ENCODE measurements at places on chromosomes 1 and 21.

DNA sequence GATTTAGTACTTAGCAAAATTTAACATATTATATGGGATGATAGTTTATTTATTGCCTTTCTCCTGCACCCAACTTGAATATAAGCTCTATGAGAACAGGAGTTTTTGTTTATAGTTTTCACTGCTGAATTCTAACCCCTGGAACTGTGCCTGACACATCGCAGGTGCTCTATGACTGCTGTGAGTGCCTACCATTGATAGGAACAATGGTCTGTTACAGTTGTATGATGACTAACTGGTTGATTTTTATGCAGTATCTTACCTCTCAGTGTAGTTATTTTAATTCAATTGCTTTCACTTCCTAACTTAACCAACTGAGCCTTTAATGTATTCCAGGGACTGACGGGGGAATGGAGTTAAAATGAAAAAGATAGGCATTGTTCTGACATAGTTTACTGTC, 336.0 kb downstream of the ST6GALNAC3 start:
- no peak for DNase-seq

DNA sequence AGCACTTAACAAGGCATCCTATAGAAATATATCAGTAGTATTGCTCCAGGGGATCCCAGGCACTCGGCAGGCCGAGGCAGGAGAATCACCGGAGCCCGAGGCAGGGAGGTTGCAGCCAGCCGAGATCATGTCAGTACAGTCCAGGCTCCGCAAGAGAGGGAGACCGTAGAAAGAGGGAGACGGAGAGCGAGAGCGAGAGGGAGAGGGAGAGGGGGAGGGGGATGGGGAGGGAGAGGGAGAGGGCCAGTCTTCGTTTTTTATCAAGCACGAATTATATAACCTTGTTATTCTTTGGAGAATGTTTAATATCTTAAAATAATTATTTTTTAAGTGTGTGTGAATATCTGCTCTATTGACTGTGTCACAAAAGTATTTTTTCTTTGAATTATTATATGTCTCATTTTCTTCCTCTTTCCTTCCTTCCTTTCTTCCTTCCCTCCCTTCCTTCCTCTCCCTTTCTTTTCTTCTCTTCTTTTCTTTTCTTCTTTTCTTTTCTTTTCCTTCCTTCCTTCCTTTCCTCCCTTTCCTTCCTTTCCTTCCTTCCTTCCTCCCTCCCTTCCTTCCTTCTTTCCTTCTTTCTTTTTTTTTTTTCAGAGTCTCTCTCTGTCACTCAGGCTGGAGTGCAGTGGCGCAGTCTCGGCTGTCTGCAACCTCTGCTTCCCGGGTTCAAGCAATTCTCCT, 233.7 kb downstream of the SRGAP2C start:
- DNase-seq: no peak

GRCh38 chr1:160549665-160550006, 26.6 kb upstream of the SLAMF6 start:
- no peak for DNase-seq

- DNase-seq: no peak
Observed at GRCh38 chr1:44328671-44329416, 26.2 kb downstream of the ERI3 start.

- DNase-seq: peak; percentile 43
Observed at GRCh38 chr1:52640697-52641096, 7.7 kb downstream of the SHISAL2A start.

DNA sequence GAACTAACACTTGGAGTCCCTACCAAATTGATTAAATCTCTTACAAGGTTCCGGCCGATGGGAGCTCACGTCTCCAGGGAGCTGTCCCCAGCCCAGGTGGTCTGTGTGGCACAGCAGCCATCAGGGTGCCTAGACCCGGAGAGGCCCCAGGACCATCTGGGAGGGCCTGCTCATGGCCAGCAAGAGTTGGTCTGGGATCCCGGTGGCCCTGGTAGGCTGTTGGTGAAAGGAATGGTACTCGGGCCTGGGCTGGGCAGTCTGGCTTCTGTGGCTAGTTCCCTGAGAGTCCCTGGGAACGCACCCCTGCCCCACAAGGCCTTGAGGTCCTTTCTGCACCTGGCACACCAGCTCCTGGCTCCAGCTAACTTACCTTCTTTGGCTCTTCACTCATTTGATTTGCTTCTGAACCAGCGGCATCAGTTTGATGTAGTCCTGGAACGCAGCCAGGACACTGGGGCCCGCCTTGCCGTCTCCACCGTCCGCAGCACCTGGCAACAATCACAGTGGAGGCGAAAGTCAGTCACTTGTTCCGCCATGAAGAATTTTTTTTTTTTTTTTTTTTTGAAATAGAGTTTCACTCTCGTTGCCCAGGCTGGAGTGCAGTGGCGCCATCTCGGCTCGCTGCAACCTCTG, 62.5 kb downstream of the SCCPDH start:
- no peak for DNase-seq

- no peak for DNase-seq
Observed at GRCh38 chr1:72278461-72278860, 3.9 kb downstream of the NEGR1 start.

- no peak for DNase-seq
Observed at GRCh38 chr1:21046132-21046531, 130.6 kb downstream of the EIF4G3 start.

GRCh38 chr1:26848941-26849774, 13.8 kb upstream of the SFN start:
- DNase-seq: no peak

DNA sequence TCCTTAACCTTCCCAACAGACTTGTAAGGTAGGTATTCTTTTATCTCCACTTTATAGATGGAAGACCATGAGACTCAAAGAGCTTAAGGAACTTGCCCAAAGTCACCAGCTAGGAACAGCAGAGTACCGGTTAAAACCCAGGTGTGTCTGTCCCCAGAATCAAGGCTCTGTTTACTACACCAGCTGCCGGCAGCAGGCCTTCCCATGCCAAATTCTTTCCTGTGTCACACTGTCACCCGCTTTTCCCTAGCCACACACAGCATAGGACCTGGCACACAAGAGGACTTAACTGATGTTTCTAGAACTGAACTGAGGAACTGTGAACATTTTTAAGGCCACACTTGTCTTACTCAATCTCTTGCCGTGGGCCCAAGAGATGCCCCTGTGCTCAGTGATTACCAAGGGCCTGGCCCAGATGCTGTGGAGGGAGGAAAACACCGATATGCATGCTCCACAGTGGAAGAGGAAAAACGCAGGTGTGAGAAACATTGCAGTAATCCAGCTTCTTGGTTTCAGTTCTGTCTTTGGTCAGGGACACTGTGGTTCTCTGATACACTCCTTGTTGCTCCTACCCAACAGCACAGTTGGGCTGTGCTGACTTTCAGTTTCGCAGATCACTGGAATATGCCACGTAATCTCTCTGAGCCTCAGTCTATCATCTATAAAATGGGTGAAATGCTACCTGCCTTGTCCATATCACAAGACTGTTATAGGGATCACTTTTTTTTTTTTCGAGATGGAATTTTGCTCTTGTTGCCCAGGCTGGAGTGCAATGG, 13.9 kb upstream of the LY9 start:
- DNase-seq: no peak

DNA sequence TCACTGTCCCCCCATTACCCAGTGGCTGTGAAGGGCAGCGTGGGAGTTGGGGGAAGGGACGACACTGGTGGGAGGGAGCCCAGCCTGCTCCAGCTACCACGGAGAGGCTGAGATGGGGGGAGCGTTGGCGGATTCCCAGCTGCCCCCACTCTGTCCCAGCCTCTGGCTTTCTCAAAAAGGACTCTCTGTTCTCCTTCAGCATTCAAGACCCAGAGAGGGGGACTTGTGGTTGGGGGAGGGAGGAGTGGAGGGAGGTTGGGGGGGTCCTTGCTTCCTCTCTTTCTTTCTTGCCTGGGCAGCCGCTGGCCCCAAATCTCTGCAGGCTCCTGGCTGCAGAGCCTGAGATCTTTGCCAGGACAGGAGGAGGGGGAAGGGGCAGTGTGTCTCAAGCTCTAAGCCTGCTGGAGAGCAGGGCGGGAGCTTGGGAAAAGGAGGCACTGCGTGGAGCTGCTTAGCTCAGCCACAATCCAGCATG, 2.2 kb downstream of the ATP1A2 start:
- no peak for DNase-seq

DNA sequence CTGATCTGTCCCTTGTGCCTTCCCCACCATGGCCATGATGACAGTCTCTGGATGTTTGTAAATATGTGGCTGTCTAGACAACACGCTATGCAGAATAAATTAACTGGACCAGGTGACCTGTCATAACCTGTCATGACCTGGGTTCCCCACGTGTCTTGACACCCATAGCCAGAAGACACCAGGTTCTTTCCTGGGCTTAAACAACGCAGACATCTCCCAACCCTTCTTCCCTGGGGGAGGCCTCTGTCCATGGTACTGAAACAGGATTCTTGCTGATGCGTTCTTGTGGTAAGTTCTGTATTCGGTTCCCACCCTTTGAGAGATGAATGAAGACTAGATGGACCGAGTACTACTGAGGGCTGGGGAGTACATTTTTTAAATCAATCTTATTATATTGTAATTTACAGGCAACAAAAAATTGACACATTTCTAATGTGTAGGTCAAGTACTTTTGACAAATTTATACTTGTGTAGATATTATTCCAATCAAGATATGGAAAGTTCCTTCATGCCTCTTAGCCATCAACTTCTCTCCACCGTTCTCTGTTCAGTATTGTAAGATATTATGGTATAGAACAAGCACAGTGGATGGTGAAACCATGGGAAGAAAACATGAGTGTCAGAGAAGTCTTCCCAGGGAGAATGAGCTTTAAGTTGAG, 738.8 kb downstream of the PTPRU start:
- DNase-seq: peak; percentile 50

DNA sequence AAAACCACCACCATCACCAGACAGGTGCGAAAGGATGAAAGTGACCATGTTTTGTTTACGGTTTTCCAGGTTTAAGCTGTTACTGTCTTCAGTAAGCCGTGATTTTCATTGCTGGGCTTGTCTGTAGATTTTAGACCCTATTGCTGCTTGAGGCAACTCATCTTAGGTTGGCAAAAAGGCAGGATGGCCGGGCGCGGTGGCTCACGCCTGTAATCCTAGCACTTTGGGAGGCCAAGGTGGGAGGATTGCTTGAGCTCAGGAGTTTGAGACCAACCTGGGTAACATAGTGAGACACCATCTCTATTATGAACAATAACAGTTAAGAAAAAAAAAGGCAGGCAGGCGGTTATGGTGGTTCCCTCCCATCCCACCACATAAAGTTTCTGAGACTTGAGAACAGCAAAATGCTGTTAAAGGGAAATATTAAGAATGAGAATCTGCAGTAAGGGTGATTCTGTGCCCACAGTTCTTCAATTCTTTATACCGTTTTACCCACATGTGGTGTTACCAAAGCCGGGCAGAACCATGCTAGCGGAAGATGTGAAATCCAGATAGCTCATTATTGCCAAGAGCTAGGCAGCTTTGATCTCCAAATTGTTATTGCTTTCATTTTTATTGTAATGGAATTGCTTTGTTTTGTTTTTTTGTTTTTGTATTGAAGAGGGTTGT, 34.5 kb upstream of the TDRD10 start:
- no peak for DNase-seq

DNA sequence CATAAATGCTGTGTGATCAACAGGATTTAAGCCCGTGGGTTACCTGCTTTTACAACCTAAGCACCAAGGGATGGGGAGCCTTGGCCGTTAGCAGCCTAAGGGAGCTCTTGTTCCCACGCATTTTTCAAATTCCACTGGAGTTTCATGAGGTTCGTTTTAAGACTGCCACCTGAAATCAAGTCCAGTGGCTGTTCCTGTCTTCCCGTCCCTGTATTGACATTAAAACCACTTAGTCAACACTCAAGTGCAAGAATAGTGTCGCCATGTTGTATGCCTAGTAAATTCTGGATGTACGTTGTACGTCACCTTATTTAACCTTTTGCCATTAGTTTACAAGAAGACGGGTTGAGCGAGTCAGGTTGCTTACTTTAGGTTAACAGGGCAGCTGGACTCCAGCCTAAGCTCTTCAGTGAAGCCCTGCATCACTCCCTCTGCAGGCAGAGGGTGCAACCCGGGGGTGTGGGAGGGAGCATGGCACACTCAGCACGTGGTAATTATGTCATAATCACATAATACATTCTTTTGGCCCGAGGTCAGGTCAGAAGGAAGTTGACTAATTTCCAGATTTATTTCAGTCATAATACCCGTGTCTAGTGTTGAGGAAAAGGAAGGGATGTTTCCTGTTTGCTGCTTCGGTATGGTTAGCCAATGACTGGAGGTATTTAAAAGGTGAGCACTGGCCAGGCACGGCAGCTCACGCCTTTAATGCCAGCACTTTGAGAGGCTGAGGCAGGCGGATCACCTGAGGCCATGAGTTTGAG, 42.5 kb downstream of the CNST start:
- peak; percentile 67 for DNase-seq

GRCh38 chr1:101407505-101408211, 170.8 kb downstream of the S1PR1 start:
- no peak for DNase-seq

DNA sequence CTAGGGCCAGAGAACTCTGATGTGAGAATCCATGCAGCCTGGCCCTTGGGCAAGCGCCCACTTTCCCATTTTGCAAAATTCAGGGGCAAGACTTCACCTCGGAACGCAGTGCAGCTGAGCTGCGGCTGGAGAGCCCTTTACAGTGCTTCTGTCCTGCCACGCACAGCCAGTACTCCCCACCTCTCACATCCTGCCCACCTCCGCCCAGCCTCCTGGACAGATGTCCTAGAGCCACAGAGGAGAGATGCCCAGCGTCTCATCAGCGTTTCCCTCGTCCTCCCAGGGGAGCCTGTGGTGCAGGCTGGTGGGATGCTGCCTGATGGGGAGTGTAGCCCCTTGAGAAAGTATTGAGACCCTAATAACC, 29.6 kb downstream of the RUNX3 start:
- no peak for DNase-seq

DNA sequence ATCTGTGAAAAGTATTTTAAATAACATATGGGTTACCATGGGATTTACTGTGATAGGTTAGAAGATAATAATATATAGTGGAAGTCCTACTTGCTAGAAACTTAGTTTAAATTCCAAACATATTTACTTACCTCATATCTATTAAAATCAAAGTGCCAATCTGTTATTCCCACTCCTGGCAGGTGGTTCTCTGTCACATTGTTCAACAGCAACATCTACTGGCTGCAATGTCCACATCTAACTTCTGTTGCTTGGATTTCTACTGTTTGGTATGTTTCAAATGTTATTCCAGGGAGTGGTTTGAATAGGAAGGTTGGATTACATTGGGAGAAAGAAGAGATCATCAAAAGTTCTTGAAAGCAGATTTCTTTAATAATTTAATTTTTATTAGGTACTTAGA, 122.5 kb upstream of the NCAM2 start:
- no peak for DNase-seq

- DNase-seq: no peak
Observed at GRCh38 chr1:197869490-197870077, 32.8 kb upstream of the C1orf53 start.

Data from activated CD8-positive, alpha-beta memory T cell treated with anti-CD3 and anti-CD28 coated beads for 24 hours (primary cell).